Fibroblast of upper back skin (primary cell): ENCODE measurements at places on chromosomes 6 and 20.

DNA sequence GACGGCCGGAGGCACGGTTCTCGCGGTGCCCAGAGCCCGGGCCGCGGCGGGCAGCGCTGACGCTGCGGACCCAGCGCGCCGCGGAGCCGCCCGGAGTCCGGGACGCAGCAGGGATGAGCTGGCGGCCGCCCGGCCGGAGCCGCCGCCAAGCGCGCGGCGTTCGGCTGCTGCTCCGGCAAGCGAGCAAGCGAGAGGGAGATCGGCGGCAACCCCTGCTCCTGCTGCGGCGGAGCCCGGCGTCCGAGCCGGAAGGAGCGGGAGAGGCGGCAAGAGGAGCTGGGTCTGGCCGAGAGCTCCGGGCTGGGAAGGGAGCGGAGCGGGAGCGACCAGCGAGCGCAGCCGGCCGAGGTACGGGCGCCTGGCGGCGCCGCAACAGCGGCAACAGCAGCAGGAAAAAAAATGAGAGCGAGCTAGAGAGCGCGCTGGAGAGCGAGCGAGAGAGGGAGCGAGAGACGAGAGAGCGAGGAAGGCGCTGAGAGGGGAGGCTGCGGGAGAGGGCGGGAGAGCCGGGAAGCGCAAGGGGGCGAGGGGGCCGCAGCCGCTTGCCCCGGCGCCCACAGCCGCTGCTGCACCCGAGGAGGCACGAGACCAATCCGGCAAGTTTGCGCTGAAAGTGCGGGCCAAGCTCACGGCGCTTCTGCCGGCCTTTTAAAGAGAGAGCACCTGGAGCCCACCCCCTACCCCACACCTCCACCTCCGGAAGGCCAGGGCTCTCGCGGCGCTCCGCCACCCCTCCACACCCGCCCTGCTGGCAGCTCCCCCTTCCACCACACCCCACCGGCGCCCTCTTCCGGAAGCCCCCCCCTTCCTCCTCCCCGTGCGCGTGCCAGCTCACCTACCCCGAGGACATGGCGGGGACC lies 496 bp downstream of the GRM4 start:
- peak; percentile 23 for DNase-seq

DNA sequence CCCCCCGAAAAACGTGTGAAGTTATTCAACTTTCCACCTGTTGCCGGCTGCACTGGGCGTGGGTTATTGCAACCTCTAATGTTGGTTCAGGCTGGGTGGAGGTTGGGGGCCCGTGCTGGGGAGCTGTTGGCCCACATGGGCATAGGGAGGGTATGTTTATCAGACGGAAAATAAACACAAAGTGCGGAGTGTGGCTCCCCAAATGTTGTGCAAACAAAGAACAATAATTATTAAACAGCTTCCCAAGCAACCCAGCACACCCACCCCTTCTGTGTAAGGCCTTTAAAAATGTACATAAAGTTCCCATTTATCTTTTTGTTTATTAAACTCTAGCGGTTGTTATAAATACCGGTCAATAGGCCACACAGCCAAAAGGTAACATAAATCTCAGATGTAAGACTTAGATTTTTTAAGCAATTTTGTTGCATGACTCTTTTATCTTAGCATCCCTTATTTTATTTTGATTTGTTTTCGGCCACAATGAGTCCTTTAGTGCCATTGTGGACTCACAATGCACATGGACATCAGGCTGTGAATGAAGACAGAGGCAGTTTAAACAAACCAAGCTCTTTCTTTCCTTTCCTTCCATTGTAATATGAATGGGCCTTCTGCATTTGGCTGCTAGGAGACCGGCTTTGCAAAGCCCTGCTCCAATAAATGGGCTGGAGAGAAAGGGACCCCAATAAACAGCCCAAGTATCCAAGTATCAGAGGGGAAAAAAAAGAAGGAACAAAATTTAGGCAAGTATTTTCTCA lies 6.9 kb upstream of the DLL1 start:
- no peak for DNase-seq

DNA sequence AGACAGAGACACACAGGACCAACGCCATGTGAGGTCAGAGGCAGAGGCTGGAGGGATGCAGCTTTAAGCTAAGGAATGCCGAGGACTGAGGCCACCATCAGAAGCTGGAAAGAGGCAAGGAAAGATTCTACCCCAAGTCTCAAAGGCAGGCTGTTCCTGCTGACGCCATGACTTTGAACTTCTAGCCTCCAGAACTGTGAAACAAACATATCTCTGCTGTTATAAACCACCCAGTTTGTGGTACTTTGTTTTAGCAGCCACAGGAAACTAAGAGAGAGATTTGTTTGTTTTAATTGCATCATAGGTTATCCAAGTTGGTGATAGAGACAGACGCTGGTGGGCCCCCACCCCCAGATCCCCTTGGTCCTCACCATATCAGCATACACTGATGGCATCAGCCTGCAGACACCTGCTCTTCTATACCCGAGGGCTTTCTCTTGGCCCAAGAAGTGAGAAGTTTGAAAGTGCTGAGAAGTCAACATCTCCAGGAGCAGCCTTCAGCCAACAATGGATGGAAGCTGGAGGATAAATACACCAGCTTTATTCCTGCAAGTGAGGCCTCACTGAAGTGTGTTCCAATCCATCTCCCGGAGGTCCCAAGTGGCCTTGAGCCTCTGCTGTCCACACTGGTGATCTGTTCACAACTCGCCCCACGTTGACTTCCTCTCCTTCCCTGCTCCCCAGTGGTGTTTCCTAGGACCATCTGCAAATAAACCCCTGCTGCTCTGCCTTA lies 154.7 kb downstream of the BTBD3 start:
- no peak for DNase-seq

DNA sequence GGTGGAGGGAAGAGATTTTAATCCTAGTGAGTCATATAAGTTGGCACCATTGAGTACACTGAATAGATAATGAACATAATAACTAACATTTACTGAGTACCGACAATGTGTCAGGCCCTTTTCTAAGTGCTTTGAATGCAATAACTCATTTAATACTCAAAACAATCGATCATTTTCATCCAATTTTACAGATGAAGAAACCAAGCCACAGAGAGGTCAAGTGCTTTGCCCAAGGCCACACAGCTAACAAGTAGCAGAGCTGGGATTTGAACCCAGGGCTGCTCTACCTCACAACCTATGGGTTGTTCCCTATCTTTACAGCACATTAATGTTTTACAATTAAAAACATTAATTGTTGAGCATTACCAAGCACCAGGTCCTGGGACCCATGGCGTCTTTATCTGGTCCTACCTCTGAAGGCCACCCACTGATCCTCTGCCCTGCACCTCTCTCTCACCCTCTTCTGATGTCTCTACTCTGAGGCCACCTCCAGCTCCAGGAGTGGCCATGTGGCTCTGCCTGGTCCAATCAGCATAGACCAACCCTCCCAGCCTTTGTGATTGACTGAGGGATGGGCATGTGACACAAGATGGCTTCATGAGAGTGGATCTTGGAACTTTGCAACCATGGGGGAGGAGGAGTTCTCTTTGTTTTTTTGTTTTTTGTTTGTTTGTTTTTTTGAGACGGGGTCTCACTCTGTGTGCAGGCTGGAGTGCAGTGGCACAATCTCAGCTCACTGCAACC lies 83.9 kb downstream of the KCNB1 start:
- DNase-seq = no peak

- DNase-seq = no peak
Observed at GRCh38 chr20:42524058-42524457, 665.6 kb downstream of the PTPRT start.

GRCh38 chr20:10994991-10995700 lies 321.3 kb upstream of the JAG1 start:
- DNase-seq = no peak

- no peak for DNase-seq
Observed at GRCh38 chr20:60085551-60086132, 127.4 kb downstream of the CDH26 start.

DNA sequence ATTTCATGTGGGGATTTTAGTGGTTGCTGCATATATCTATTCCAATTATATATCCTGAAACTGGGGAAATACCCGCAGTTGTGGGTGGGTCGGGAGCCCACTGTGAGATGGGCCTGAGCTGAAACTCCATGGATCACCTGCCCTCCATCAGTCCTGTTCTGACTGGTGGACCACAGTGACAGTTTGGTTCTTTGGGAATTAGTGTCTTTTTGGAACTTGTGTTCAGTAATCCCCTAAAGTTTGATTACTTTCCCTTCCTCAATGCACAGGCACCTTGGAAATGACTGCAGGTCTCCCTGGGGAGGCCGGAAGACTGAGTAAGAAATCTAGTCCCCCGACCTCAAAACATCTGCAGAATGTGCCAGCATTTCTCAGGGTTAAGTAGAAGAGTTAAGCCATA lies 11.3 kb downstream of the STK35 start:
- DNase-seq = no peak

- no peak for DNase-seq
Observed at GRCh38 chr20:61631751-61632150, 379.7 kb downstream of the CDH4 start.

DNA sequence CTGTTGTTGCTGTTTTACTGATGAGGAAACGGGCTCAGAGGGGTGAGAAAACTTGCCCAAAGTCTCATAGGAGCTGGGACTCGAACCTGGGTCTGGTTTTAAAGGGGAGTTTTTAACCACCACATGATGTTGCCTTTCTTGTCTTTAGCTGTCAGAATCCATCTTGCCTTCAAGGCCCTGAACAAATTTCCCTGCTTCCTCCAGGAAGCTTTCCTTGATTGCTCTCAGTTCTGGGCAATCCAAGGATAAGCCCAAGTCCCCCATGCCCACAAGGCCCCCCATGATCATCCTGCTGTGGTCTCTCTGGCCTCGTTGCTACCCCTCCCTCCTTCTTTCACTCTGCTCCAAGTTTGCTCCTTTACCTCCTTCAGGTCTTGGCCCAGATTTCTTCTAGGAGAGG lies 73.5 kb downstream of the CD40 start:
- DNase-seq = no peak

GRCh38 chr6:167530951-167531350 lies 206.1 kb downstream of the TTLL2 start:
- DNase-seq = no peak

DNA sequence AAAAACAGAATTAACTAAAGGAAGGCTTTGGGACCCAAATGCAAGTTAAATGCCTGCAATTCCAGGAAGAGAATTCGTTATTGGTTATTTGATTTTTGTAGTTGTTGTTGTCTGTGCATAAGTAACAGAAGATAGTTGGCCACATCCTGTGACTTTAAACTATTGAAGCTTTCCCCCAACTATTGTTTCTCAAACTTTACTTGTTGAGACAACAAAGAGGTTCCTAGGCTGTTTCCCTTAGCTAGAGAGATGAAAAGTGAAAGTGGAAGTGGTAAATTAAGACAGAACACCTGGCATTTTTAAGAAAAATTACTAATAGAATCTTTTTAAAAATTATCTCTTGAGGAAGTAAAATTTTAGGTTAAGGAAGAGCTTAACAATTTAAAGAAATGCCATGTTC lies 525.2 kb downstream of the PKHD1 start:
- no peak for DNase-seq
